Motor neuron (in vitro differentiated cells): ENCODE measurements at places on chromosomes 1 and 21. TPM values are rescaled to one million over a fixed set of nuclear protein-coding genes. Genes with fewer than 3 reads are reported as not detected.

GRCh38 chr1:237884237-237884636, 6.5 kb downstream of the ZP4 start:
- ATAC-seq = no peak

DNA sequence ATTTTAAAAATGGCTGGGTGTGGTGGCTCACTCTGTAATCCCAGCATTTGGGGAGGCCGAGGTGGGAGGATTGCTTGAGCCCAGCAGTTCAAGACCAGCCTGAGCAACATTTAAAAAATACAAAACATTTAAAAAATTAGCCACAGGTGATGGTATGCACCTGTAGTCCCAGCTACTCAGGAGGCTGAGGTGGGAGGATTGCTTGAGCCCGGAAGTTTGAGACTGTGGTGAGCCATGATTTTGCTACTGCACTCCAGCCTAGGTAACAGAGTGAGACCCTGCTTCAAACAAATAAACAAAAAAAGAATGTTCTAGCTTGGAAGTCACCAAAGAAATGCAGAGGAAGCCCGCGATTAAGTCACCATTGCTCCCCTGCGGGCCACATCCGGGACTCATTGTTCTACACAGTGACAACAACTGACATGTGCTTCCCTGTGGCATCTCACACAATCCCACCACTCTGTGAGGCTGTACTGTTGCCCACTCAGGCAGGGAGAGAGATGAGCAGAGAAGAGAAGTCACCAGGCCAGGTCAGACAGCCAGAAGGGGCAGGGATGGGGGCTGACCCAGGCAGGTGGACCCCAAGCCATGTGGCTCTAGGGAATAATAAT, 18.4 kb upstream of the SPATC1L start:
- ATAC-seq = no peak

- ATAC-seq = no peak
These were observed 5.1 kb downstream of the FHL3 start for GRCh38 chr1:38000233-38000528.

- ATAC-seq = peak; percentile 50
These were observed 681 bp upstream of the VANGL2 start for GRCh38 chr1:160399544-160400222.

- no peak for ATAC-seq
These were observed 22.9 kb upstream of the WARS2 start for GRCh38 chr1:119163396-119163795.

FMO1 gene
- 1.2 and 1.3 TPM in 2 replicates for total RNA-seq
